Activated T-cell treated with anti-CD3 and anti-CD28 coated beads for 4 hours (primary cell): ENCODE measurements at places on chromosomes 12 and 14.

DNA sequence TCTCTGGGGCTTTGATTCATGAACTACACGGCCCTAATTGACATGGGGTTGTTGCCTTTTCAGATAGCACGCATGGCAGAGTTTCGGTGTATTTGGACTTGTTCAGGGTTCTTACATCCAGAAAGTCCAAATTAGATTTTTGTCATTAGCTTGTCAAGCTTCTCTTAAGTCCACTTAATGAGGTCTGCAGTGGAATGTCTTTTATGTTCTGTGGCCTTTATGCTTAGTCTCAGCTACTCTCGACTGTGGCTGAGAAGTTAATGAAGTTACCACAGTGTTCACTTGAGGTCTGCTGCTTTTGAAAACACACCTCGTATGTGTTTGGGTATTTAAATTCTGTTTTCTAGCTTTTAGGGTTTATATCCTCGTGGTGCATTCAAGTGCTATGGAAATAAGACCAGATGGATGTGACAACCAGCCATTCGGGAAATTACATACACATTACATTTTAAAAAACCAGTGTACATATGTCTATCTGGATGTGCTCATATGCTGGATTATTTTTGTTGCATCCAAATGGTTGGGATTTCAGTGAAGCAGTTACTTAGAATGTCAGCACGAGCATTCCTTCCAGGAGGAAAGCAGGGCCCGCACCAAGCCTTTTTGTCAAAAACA lies 80.2 kb downstream of the RMST start:
- no peak for DNase-seq

- no peak for DNase-seq
Observed at GRCh38 chr12:25979563-25979962, 21.1 kb downstream of the RASSF8 start.

DNA sequence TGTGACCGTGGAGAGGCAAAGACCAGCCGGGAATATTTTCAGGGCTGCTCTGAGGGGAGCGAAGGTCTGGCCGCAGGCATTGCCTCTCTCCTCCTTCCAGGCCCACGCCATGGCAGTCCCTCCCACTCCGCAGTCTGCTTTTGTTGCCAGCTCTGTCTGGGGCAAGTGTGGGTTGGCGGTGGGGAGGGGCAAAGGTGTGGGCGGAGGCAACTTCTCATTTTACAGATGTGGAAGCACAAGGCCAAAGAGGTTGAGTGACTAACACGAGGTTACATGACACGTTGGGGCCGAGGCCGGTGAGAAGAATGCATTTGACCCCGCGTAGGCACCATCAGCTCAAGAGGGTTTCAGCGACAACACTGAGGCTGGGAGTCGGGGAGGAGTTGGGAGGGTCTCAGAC lies 6.1 kb upstream of the FAIM2 start:
- no peak for DNase-seq

DNA sequence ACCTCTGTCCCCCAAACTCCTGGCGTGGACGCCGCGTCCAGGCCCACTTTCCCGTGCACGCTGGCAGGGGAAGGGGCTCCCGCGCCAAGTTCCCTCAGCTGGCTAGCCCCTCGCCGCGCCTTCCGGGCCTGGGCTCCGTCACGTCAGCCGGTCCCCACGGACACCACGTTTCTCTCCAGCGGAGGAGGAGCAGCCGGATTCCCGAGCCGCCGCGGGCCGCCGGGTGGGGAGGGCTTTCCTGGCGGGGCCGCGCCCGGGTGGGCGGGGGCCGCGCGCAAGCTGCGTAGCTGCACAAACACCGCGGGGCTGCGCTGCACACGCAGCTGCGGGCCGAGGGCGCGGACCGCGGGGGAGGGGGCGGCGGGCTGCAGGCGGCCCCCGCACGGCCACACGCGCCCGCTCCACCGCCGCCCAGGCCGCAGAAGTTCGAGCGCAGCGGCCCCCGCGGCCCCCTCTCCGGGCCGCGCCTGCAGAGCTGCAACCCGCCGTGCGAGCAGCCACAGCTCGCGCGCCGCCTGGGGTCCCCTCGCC lies 45.1 kb upstream of the PNMA1 start:
- no peak for DNase-seq

DNA sequence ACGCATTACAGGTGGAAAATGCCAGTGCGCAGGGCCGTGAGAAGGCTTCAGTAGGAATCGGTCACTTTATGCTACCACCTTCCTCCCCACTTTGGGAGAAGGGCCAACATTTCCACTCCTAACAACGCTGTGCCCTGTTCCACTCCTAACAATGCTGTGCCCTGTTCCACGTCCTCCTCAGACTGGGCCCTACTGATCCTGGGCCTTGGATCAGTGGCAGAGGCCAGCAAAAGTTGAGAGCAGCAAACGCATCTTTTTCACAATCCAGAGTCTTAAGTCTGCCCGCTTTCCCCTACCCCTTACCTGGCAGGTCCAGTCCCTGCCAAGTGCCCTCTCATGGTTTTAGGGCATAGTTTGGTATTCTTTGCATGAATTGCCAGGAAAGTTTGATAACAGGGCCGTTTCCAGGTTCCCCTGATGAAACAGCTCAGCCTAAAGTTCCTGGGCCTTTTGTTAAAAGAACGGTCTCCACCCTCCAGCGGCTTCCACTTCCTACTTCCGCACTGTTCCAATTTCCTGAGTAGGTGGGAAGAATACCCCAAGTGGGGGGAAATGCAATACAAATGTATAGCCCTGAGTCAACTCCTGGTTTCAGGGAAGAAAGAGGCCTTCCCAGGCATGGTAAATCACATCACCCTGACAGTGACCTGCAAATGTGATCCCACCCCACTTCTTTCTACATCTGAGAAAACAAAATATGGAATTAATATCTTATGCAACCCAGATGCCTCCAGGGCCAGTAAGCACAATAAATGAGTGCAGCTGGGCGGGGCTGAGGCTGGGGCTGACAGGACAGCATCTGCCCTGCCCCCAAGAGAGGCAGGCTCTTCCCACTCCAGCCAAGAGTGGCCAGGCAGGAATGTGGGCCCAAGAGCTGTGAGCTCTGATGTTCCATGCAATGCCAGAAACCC lies 15.0 kb downstream of the KCTD10 start:
- no peak for DNase-seq

GRCh38 chr14:46036099-46036498 lies 615.5 kb downstream of the RPL10L start:
- no peak for DNase-seq

DNA sequence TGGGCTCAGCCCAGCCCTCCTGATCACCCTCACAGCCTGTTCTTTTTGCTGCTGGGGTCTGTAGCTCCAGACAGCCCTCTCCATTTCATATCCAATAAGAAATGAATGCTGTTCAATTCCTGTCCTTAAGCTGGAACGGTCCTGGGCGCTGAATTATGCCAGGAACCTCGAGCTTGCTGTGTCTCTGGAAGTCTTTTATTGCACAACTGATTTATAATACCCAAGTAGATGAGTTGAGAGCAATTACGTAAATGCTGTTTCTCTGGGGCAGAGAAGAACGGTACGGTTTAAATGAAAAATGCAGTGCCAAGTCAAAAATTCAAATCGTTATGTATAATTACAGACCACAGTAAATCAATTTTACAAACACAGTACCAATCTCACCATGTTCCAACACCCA lies 161.0 kb downstream of the SAMD4A start:
- no peak for DNase-seq

DNA sequence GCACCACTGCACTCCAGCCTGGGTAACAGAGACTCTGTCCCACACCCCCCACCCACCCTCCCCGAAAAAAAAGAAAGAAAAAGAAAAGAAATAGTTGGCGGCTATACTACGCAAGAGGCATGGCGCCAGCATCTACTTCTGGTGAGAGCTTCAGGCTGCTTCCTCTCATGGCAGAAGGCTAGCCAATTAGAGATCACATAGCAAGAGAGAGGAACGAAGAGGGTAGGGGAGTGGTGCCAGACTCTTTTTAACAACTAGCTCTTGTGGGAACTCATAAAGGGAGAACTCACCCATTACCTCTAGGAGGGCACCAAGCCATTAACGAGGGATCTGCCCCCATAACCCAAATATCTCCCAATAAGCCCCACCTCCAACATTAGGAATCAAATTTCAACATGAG lies 6.2 kb downstream of the DENND5B start:
- DNase-seq, result no peak
